NCI-H2227 treated with DMSO at 0.1 percent for 48 hours (cell line): ENCODE measurements at places on chromosomes 6 and 20.

DNA sequence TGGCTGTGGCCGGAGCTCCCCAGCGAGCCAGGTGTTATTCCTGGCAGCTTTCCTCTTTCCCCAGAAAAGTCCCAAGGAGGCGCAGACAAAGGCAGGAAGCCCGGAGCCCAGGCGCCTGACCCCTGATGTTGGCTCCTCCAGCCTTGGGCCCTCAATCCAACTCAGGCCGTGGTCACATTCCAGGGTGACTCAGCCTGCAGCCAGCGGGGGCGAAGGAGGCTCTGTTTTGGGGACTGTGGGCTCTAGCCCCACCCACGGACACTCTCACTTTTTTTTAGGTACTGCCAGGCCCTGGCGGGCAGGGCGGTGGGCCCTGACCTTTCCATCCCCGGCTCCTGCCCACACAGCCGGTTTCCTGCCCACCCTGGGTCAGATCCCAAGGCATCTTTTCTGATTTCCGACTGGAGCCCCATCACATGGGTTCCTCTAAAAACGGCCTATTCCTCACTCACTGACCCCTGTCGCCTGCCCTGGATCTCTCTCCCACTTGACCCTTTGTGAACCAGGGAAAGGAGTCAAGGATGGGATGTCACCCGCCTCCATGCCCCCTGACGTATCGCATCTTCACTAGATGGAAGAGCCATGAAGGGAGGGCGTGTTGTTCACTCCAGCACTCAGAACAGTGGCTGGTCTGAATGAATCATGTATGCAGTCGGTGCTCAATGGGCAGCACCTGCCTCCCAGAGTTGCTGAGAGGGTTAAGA lies 5.5 kb downstream of the PTGIS start:
- no peak for DNase-seq

- DNase-seq: no peak
These were observed 257.7 kb upstream of the NT5E start for GRCh38 chr6:85192186-85192585.

- peak; percentile 43 for DNase-seq
These were observed at the start of gene RIPOR2 for GRCh38 chr6:24935366-24936152. TSS of gene RIPOR2 (minus strand) at chr6:24935960. CDS start at chr6:24935898, 62 bp downstream.

GRCh38 chr6:73085443-73085871 lies 139.8 kb downstream of the KHDC1L start:
- no peak for DNase-seq

DNA sequence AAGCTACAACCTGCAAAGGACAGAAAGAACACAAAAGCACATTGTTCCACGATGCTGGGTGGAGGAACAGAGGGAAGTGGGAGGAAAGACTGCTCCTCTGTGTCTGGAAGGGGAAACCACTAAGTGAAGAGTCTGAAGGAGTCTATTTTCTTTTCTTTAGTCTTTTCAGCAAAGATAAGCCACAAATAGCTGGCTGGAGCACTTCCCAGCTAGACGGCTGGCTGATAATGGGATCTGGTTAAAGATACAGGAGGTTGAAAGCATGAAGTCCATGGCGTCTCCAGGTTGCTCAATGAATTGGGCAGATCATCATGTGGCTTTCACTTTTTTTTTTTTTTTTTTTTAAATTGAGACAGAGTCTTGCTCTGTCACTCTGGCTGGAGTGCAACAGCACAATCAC lies 154.0 kb upstream of the KCNG1 start:
- no peak for DNase-seq

DNA sequence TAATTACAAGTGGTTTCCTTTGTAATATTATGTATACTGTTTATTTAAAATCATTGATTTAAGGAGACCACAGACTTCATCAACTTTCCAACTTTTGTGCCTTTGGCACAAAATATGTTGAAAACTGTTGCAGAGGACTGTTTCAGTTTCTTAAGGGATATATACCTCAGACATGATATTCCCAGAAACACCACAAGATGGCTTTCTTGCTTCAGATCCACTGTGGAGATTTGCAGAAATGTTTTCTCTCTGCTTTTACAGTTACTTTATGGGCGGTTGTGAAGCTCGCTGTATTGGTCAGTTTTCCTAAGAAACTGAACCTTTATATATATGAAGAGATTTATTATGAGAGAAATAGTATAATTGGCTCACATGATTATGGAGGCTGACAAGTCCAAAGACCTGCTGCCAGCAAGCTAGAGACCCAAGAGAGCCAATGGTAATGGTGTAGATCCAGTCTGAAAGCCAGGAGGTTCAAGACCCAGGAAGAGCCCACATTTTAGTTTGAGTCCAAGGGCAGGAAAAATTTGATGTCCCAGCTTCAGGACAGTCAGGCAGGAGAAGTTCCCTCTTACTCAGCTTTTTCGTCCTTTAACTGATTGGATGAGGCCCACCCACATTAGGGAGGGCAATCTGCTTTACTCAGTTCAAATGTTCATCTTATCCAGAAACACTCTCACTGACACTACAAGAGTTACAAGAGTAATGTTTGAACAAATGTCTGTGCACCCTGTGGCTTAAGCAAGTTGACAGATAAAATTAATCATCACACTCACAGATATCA lies 12.8 kb downstream of the ME1 start:
- peak; percentile 12 for DNase-seq

DNA sequence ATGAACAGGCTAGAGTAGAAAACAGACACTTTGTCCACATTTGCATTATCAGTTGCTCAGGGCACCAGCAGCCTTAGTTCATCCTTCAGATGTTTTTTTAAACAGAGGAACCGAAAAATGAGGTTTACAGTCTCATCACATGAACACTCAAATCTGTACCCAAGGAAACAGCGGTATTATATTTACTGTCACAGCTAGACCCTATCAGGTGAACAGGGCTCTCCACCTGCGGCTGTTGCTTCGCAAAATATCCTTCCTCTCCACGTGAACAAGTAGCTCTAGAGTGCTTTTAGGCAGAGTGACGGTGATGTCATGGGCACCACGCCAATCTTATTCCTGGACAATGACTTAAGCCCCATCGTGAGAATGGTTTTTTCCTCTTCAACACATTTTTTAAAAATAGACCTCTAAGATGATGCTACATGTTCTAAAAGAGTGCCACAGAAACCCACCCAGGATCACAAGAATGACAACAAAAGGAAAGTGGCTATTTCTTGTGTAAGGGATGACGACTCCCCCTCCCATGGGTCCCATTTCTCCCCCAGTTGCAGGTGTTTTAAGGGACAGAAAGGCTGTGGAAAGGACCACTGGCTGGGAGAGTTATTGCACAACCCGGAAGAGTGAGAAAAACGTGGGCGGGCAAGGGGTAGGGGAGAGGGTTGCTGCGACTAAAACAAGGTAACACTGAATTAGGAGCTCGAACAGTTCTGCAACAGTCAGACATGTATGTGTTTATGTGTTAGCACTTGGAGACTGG lies 77.7 kb downstream of the EFHC1 start:
- no peak for DNase-seq

DNA sequence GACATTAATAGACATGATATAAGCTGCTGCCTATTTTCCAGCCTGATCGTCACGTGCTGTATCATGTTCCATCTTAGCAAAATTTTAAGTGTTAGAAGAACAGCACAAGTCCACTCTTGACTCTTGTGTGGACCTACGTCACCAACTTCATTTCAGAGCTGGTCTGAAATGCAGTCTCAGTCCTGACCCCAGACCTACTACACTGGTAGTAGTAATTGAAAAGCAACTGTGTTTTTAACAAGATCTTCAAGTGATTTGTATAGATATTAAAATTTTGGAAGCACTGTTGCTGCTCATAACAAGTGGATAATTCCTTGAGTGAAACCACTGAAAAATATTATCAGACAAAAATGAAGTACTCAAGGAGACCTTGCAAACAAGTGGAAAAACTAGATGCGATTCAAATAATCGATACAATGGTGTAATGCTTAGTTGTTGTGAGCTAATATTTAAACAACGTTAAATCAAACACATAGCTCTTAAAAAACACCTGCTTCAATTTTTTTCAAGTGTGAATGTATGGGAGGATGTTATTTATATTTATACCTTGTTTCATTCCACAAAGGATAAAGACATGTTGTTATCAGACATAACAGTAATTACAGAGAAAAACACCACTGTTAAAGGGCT lies 110.9 kb upstream of the JAG1 start:
- peak; percentile 93 for DNase-seq

DNA sequence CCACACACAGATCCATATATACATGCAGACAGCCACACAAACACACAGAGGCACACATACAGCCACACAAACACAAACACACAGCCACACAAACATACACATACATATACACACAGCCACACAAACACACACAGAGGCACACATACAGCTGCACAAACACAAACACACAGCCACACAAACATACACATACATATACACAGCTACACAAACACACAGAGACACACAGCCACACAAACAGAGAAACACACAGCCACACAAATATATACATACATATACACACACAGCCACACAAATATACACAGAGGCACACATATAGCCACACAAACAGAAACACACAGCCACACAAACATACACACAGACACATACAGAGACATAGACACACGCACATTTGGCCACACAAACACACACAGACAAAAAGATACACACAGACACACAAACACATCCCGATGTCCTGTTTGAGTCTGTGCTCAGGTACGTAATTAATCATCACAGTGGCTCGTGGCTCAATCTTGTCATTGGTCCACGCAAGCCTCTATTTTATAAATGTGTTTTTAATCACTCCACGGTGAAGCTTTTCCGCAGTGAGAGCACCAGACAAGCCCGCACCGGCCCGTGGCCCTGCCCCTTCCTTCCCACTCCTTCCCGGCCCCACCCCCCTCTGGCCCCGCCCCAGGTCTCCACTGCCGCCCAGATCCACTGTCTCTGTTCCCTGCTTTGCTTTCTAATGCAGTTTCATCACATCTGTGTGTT lies 135.3 kb downstream of the CDH4 start:
- no peak for DNase-seq

DNA sequence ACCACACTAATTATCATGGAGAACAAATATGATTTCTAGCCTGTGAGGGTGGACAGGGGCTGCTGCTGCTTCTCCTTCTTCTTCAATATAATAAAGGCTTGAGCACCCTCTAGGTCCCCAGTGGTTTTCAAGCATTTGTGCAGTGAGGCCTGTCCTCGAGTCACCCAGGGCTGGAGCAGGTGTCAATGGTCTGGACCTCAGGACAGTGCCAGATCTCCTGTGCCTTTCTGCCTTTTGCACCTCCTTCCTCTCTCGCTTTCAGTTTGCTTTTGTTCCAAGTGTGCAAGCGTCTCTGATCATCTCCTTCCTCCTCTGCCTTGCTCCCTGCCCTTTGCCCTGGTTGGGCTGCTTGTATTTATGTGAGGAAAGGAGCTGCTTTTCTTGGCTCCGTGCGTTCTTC lies 152.2 kb upstream of the SYNDIG1 start:
- no peak for DNase-seq

GRCh38 chr6:105786449-105786848 lies 299.7 kb upstream of the PRDM1 start:
- no peak for DNase-seq

GRCh38 chr6:49519660-49520059 lies 19.9 kb downstream of the GLYATL3 start:
- no peak for DNase-seq

GRCh38 chr20:24478584-24478983 lies 9.2 kb downstream of the SYNDIG1 start:
- DNase-seq: no peak

DNA sequence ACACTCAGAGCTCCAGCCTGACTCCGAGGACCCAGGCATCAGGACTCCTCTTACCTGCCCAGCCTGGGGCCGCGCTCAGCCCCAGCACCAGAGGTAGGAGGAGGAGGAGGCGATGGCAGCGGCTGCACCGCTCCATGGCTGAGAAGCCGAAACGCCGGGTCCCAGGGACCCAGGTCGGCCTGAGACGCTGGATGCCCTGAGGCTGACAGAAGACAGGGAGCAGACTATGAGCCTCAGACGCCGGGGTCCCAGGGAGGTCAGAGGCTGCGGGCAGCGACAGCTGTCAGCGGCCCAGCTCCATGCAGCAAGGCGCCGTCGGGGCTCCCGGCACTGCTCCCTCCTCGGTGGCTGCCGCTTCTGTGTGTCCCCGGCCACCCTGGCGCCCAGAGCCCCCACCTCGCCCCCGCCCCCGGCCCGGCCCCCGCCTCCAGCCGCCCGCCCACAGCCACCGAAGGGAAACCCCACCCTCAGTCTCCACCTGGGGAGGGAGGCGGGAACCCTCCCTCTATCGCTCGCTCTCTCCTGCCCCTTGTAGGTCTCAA lies at the start of gene COL11A2:
Gene COL11A2, minus strand, starts transcription at position 363 of the 542 bp plus-strand sequence. Its CDS starts 227 bp downstream, at position 136.
- DNase-seq: no peak

DNA sequence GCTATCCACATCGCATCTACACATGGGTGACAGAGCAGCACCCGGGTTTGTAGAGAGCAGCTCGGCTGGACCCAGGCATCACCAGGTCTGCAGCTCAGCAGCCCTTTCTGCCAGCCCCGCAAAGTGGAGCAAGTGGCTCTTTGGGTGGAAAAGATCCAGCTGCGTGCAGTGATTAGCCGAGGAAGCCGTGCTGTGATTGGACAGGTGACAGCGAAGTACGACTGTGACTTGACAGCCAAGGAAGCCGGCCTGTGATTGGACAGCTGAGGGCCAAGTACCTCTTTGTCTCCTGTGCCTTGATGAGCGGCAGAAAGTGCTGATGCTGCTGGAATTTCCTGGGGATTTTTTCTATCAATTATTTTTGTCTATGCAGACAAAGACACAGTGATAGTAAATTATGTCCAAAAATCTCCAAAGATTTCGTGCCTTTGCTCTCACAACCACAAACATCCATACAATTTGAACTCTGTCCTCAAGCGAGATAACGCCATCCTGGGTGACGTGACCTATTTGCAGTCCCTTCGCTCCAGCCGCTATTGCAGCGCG lies 62.3 kb upstream of the GPR31 start:
- no peak for DNase-seq

GRCh38 chr6:168865-169455 lies 123.3 kb upstream of the DUSP22 start:
- DNase-seq: peak; percentile 76

- DNase-seq: no peak
These were observed 103.6 kb downstream of the COL12A1 start for GRCh38 chr6:75102301-75102700.

DNA sequence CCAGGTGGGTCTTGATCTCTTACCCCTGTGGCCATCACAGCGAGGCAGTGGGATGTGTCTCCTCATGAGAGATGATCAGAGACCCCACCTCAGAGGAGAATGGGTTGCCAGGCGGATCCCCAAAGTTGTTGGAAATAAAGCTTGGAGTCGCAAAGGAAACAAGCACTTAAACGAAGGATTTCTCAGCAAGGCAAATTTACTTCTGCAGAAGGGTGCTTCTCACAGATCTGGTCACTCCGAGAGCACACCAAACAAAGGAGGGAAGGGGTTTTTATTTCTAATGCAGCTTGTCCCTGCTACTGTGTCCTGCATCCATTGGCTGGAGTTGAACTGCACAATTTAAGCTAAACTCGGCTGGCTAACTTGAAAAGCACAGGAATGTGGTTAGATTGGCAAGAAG lies 466.6 kb upstream of the EYS start:
- no peak for DNase-seq

GRCh38 chr6:134233180-134233955 lies 84.5 kb downstream of the SGK1 start:
- no peak for DNase-seq

- no peak for DNase-seq
These were observed 43.4 kb downstream of the LYRM4 start for GRCh38 chr6:5217356-5217755.

GRCh38 chr20:50186151-50186885 lies 4.3 kb upstream of the CEBPB start:
- DNase-seq: peak; percentile 84

GRCh38 chr6:89254569-89254968 lies 37.4 kb upstream of the GABRR1 start:
- no peak for DNase-seq
